ENCODE measurements at places on chromosomes 13 and 19.

DNA sequence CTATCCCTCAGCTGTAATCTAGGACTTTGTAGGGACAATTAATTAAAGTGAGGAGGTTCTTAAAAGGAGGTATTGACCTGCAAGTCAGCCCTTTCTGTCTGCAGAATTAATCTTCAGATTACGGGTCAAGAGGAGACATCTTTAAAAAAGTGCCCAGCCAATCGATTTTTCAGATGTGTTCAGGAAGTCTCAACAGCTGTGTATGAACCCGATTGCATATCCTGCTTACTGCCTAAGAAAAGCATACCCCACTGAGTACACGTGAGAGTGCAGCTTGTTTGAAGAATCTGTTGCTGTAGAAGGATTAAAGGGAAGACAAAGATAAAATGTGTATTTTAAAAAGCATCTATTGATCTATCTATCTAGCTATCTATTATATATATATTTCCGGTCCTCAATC lies 1194.5 kb downstream of the UQCRFS1 start:
- no peak for DNase-seq

DNA sequence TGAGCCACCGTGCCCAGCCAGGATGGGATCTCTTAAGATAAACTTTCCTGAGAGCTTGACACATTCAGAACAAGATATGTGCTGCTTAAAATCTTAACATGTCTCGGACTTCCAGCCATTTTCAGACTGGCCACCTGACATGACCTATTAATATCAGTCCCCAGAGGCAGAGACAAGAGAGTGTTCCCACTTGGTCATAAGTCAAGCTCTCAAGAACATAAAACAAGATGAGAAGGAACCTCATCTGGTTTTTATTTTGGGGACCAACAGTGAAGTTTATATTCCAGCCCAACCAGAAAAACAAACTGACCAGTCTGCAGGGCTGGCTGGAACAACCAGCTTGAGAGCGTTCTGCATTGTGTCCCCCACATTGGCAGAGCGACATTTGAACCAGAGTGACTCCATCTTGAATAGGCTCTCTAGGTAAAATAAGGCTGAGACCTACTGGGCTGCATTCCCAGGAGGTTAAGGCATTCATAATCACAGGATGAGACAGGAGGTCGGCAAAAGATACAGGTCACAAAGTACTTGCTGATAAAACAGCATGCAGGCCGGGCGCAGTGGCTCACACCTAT lies 21.8 kb upstream of the PLEKHF1 start:
- no peak for DNase-seq

- peak; percentile 0 for DNase-seq
These were observed 274.0 kb upstream of the SOX1 start for GRCh38 chr13:111792956-111793355.

GRCh38 chr19:5880604-5881078 lies 10.3 kb upstream of the FUT5 start:
- DNase-seq = no peak

GRCh38 chr13:93848247-93848646 lies 621.6 kb downstream of the GPC6 start:
- no peak for DNase-seq

- no peak for DNase-seq
These were observed 17.1 kb downstream of the IGFL3 start for GRCh38 chr19:46107371-46107770.

DNA sequence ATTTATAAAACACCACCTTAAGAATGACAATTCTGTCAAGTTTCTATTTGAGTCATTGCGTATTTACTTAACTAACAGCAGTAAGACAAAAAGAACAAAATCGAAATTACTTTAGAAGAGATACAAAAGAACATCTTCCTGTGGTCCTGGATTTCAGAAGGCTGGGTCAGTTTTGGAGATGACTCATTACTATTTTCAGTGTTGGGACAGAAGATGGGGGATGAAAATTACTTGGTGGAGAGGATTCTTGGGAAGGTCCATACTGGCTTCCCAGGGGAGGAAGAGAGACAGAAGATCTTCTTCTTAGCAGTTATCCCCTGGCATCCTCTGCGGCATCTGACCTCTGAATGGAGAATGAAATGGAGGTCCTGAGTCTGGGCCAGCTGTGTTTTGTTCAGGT lies 33.5 kb upstream of the CSNK1A1L start:
- no peak for DNase-seq

GRCh38 chr19:44605547-44605946 lies 7.8 kb upstream of the IGSF23 start:
- no peak for DNase-seq

- DNase-seq = no peak
These were observed 21.1 kb upstream of the FBXO27 start for GRCh38 chr19:39053276-39054090.

DNA sequence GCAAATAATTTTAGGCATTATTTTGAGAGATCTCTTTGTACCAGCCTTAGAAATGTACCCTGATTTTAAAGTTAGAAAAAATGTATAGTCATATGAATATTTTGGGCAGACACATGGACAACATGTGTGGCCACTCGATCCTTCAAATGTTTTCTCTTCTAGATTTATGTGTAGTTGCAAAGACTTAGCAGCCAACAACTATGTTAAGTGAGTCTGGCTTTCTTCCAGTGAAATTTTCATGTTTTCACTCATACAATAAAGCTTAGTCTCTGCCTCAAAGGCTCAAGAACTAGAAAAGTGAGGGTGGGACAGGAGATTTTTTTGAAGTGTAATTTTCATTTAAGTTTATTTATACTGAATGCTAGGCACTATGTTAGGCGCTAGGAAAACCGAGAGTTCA lies 207.7 kb upstream of the DACH1 start:
- DNase-seq = no peak
